ENCODE measurements at places on chromosomes 1 and 21.

DNA sequence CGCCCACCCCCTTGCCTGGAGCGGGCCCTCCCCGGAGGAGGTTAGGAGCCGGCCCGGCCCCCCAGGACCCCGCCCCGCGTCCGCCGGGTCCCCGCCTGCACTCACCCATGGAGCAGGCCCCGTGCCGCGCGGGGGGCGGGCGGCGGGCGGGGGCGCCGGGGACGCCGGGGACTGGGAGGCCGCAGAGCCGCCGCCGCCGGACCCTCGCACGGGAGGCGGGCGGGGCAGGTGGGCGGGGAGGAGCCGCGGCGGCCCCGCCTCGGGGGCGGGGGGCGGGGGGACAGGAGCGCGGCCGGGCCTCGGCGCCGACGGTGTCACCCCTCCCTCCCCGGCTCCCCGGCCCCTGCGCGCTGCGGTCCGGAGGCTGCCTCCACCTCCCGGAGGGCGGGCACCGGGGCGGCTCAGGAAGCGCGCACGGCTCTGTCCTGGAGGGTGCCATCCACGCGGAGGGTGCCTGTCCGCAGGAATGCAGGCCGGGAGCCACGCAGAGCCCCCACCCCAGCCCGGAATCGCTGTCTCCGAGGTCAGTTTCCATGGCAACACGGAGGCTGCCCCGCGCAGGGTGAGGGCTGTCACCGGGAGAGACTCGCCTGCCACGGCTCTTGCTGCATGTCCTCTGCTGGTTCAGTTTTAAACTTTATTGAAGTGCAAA, 5.9 kb upstream of the PLEKHG5 start:
- DNase-seq, result no peak

DNA sequence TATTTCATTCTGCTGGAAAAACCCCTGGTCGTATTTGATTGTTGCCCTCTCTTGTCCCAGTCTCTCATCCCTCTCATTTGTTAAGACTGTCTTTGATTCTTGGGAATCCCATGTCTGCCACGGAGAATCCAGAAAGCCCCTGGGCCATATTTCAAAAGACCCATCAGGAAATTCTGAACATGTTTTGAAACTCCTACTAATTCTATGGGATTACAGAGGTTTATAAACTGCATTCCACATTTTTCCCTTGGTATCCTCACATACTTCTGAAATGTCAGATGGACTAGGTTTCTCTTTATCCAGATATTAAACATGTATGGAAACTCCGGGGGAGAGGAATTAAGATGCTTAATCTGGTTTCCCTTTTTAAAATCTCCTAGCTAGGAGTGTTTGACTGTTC, 80.0 kb downstream of the HUNK start:
- no peak for DNase-seq

DNA sequence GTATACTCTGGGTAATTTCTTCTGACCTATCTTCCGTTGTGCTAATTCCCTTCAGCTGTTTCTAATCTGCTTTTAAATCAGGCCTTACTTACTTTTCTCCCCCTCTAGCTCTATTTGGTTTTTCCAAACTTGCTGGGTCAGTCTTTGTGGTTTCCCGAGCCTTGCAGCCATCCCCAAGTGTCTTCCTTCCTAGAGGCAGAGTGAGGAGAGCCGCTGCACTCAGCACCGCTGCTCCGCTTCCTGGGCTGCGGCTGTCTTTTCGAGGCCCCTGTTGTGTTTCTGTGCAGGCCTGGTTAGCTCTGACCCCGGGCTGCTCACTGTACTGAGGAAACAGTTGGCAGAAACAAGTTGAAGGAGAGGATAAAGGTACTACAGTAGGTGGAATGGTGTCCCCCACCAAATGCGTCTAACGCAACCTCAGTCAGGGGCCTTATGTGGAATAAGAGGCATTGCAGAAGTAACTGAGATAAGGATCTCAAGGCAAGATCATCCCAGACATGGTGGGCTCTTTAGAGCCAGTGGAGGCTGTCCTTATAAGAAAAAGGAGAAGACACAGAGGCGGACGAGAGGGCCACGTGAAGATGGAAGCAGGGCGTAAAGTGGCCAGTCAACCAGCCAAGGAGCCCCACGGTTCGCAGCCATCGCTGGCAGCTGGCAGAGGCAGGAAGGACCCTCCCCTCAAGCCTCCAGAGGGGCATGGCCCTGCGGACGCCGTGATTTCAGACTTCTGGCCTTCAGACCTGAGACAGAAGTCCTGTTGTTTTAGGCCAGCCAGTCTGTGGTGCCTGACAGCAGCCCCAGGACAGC, 10.5 kb downstream of the WNT9A start:
- DNase-seq, result no peak

DNA sequence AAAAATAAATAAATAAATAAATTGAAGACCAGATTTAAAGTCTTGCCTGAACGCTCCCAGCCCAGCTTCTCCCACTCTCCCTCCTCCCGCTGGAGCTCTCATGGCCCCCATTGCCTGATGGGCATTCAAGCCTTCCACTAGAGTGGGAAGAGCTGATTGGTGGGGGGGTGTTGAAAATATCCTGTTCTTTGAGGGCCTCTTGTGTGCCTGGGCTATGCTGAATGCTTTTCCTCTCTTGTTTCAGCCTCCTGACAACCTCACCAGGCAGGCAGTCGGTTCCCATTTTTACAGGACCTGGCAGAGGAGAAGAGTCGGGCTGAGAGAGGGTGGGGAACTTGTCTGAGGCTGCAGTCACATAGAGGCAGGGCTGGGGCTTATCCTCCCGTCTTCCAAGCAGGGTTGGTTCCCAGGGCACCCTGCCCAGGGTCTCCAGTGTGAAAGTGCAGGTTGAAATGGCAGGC, 59.2 kb upstream of the SSBP3 start:
- DNase-seq, result no peak

- no peak for DNase-seq
These were observed 117.4 kb downstream of the MRPS6 start for GRCh38 chr21:34190576-34191321.

DNA sequence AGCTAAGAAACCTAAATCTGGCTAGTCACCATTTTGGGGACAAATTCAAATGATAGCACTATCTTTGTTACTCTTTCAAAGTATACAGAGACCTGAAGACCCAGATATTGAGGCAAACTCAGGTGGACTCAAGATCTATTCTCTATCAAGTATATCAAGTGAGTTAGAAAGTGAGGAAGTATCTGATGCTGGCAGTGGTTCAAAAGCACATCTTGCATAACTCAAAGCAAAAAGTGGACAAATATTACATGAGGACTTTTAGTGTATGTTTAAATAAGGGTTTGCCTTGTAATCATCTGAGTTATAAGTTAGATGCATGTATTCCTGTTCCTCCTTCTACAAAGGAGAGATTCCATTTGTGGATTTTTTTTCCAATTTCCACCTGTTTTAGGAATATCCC, 338.4 kb downstream of the DISC1 start:
- no peak for DNase-seq

DNA sequence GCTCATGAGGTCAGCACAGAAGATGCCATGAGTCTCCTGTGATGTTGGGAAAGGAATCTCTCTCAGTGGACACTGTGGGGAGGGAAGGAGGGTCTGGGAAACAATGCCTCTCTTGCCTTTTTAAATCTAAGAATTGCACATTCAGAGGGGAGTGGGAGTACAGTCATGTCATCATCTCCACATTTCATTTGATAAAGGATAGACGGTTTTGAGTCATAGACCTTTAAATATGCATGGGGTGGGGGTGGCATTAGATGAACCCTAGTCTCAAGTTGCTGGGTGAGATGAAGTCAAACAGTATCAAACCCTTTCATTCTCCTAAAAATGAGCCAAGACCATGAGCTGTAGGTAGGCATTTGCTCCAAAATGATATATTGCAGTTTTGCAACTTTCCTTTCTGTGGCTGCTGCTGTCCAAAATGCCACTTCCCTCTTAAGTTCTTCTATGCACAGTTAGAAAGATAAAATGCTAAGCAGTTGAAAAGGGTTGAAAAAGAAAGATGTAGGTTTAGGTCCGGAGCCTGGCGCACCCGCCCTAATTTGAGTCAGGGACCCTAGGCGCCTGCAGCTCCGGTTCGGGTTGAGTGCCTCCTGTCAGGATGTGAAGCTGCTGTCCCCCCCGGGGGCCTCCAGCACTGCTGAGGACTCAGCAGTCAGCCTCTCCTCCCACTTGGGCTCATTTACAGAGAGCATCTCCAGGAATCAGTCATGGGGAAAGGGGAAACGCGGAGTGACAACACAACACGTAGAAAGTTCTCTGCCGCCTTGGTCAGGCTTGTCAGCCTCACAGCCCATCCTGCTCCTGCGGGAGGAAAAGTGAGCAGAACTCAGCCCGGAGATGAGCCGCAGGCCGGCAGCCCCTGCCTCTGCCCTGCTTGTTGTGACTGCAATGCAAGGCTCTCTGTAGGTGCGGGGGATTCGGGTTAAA, 479.3 kb upstream of the RUNX1 start:
- no peak for DNase-seq

DNA sequence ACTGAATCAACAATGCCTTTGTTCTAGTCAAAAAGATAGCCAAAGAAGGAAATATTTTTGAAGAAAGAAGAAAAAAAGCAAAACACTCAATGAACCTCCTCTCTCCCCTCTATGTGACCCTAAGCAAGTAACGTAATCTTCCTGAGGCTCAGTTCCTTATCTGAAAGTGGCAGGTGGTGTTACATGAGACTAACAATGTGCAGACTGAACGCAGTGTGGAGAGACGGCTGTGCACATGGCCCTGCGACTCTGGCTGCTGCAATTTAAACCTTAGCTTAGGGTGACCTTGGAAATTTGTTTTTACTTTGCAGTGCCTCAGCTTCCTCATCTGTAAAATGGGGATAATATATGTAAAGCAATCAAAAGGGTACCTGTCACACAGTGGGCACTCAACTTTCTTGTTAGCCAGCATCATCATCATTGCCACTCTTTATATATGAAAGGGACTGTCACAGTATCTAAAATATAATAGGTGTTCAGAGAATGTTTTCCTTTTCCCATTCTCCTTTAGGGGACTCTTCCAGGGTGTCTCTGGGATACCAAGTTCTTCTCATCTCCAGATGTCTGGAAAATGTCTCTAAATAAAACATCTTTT, 100.1 kb upstream of the JUN start:
- no peak for DNase-seq

GRCh38 chr1:183909672-183910071, 104.8 kb downstream of the RGL1 start:
- no peak for DNase-seq
